Dorsolateral prefrontal cortex (tissue), 122 donors: ENCODE measurements at places on chromosomes 5 and 9. TPM values are rescaled to one million over a fixed set of nuclear protein-coding genes. Genes with fewer than 3 reads are reported as not detected.

GRCh38 chr5:28174691-28175090 lies 1136.3 kb upstream of the CDH9 start:
- DNase-seq, result no peak

NMUR2 gene
- 0.79 TPM for total RNA-seq

DNA sequence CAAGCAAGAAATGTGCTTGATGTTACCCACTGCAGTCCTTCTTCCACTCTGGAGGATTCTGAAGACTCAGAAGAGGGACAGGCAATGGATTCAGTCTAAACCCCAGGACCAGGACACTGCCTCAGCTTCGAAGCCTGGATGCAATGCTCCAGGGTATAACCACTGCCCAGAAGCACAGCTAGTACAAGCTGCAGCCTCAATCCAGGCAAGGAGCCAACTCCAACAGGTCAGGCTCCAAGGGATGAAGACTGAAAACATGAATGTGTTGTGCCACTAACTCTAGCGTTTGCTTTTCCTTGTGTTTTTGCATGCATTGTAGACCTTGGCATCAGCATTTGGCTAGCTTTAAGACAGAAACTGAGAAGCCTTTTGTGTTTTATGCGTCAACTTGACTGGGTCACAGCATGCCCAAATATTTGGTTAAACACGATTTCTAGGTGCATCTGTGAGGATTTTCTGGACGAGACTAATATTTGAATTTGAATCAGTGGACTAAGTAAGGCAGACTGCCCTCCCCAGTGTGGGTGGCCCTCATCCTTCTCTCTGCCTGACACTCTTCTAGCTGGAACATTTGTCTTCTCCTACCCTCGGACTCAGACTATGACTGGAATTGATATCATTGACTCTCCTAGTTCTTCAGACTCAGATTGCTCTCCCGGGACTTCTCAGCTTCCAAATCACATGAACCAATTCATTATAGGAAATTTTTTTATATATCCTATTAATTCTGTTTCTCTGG lies 20.5 kb upstream of the GPX3 start:
- no peak for DNase-seq

- DNase-seq, result peak; percentile 54
Measured at GRCh38 chr9:137390553-137391410, 32.2 kb downstream of the EXD3 start.

GRCh38 chr9:8857926-8858595 lies 1058.5 kb upstream of the DMAC1 start:
- peak; percentile 69 for DNase-seq

DNA sequence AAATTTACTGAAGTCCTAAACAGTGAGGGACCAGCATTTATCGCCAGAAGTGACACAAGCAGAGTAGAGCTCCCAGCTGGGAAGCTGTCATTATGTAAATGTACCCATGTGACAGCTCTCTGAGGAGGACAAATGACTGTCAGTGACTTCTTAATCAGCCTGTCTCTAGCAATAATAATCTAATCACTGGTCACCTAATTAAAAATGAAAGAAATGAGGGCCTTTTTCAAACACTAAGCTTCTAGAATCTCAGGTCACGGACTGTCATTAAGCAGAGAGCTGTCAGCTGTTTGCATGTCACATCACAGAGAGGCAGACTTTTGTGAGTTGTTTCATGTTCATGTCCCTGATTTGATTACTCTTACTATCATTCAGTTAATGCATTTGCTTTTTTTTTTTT lies 77.9 kb upstream of the FBXL17 start:
- no peak for DNase-seq

ZBED3 gene
- 10.4 TPM for total RNA-seq

NUTM2G gene
- 0.24 TPM for total RNA-seq

CWC27 gene
- 31.0 TPM for total RNA-seq

SHOC1 gene
- not detected for total RNA-seq

- no peak for DNase-seq
Measured at GRCh38 chr5:163534492-163535094, 29.2 kb downstream of the MAT2B start.

- DNase-seq, result no peak
Measured at GRCh38 chr5:136620621-136621020, 255.3 kb upstream of the TRPC7 start.

- no peak for DNase-seq
Measured at GRCh38 chr5:172771439-172772111, 580 bp upstream of the DUSP1 start.

PCDHGB4 gene
- 6.0 TPM for total RNA-seq

GRCh38 chr9:123196124-123196523 lies 72.3 kb downstream of the STRBP start:
- no peak for DNase-seq

ZNF608 gene
- total RNA-seq, result 33.7 TPM

GFI1B gene
- 0.30 TPM for total RNA-seq

FBXO38 gene
- total RNA-seq, result 59.1 TPM
